ENCODE measurements at places on chromosomes 11 and 22.

DNA sequence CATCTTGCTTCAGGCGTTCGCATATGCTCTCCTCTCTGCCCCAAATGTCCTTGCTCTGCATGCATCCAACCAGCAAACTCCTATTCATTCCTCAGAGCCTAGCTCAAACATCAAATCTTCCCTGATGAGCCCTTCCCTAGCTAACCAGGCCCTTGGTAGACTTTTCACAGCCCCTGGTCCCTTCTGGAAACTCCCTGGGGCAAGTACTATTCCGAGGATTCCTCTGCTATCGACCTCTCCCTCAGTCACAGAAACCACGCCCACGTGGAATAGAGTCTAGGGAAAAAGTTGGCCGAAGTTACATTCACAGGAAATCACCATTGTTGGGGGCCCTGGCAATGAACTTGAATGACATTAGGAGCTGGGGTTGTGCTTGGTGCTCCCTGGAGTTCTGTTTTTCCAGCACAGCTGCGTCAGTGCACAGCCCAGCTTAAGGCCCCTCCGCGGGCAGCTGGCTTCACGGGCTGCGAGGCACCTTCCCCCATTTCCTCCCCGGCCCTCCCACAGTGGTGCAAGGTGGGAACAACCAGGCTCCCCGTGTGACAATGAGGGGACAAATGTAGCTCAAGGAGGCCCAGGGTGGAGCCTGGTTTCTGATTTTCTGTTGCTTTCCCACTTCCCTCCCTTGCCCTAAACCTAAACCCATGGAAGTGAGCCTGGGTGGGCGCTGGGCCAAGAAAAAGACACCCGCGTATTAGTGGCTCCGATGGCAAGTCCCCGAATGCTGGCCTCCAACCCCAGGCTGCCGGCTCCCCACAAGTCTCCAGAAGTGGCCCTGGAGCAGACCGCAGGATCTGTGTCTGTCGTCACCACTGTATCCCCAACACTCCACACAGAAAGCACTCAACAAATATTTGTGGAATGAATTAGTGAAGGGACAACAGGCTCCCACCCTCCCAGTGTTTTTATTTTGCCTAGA, 4.3 kb upstream of the ATP5MGL start:
- DNase-seq = no peak

- no peak for DNase-seq
These were observed 45.1 kb downstream of the TSPAN18 start for GRCh38 chr11:44771841-44772240.

GRCh38 chr22:32999039-32999815, 59.0 kb downstream of the SYN3 start:
- no peak for DNase-seq

GRCh38 chr11:8759634-8760033, 77.0 kb downstream of the RPL27A start:
- DNase-seq = no peak

DNA sequence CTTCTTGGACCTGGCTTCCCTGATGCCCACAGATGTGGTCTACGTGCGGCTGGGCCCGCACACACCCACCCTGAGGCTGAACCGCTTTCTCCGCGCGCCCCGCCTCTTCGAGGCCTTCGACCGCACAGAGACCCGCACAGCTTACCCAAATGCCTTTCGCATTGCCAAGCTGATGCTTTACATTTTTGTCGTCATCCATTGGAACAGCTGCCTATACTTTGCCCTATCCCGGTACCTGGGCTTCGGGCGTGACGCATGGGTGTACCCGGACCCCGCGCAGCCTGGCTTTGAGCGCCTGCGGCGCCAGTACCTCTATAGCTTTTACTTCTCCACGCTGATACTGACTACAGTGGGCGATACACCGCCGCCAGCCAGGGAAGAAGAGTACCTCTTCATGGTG, 1.2 kb downstream of the CNGA4 start:
- DNase-seq = no peak

- no peak for DNase-seq
These were observed 324.5 kb upstream of the PITPNB start for GRCh38 chr22:28243539-28243938.

GRCh38 chr11:95296621-95297025, 65.6 kb upstream of the SESN3 start:
- DNase-seq = no peak

- no peak for DNase-seq
These were observed 65.8 kb upstream of the TOP3B start for GRCh38 chr22:22048318-22048942.

DNA sequence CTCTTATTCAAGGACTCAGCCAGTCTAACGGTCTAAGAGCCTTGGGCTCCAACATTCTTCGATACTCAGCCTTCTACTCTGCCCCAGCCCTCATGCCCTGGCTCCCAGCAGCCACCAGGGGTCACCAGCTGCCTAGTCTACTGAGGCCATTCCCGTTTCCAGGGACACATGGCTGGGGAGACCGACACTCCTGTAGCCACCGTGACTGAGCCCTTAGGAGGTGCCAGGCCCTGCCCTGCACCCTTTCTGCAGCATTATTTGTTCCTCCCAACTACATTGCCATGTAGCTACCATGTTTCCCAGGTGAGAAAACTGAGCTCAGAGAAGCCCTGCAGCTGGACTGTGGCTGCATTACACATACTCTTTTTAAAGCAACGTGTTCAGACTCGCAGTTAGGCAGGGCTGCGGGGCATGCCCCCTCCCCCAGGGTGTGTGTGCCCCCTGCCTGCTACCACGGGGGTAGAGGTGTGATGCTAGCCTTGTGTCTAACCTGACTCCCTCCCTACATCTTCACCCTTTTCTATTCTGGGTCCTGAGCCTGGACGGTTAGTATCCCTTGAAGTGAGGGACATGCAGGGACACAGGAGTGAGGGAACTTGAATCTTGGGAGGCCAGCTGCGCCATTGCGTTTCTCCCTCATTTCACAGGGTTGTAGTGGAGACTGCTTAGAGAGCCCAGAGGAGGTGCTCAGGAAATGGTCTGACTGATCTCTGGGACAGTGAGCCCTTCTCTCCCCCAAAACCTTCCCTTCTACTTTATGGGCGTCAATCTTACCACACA, 17.5 kb downstream of the ATG16L2 start:
- DNase-seq = no peak

GRCh38 chr11:102386136-102386734, 39.2 kb downstream of the BIRC2 start:
- DNase-seq = no peak

GRCh38 chr11:117870103-117870952, 6.1 kb downstream of the FXYD6 start:
- DNase-seq = no peak

DNA sequence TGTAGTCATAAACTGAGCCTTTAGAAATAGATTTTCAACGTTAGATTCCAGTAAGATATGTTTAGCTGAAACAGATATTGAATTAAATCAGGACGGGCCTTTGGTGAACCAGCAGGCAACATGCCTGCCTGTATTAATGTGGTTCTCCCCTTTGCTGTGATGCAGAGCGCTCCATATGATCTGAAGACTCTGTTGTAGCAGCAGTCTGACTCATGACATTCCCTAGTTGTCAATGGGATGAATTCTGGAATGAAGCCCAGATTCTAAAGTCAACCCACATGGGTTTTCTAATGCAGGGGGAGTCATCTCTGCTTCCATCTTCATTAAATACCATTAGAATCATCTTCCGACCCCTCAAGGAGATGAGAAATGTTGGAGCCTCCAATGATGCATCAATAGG, 864.5 kb downstream of the NTM start:
- no peak for DNase-seq

DNA sequence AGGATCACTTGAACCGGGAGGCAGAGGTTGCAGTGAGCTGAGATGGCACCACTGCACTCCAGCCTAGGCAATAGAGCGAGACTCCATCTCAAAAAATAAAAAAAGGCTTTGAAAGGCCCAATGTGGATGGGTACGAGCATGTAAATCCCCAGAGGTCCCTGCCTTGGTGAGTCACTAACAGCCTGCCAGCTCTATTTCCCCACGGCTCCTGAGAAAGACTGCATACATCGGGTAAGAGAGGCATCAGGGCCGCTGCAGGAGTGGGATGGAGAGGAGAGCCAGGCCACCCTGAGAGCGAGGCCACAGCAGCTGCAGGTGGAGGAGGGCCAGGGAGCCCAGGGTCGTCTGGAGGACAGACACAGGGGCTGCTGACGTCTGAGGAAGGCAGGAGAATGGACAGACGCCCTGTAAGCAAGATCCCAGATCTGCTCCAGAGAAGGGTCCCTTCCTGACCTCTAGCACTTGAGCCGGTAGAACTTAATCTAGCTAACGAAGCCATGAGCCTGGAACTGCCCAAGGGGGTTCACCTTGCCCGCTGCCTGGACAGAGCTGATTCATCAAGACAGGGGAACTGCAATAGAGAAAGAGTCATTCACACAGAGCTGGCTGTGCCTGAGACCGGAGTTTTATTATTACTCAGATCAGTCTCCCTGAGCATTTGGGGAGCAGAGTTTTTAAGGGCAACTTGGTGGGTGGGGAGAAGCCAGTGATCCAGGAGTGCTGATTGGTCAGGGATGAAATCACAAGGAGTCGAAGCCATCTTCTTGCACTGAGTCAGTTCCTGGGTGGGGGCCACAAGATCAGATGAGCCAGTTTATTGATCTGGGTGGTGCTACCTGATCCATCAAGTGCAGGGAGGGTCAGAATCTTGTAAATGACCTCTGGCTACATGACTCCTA, 5.1 kb upstream of the KRTAP5-9 start:
- no peak for DNase-seq

DNA sequence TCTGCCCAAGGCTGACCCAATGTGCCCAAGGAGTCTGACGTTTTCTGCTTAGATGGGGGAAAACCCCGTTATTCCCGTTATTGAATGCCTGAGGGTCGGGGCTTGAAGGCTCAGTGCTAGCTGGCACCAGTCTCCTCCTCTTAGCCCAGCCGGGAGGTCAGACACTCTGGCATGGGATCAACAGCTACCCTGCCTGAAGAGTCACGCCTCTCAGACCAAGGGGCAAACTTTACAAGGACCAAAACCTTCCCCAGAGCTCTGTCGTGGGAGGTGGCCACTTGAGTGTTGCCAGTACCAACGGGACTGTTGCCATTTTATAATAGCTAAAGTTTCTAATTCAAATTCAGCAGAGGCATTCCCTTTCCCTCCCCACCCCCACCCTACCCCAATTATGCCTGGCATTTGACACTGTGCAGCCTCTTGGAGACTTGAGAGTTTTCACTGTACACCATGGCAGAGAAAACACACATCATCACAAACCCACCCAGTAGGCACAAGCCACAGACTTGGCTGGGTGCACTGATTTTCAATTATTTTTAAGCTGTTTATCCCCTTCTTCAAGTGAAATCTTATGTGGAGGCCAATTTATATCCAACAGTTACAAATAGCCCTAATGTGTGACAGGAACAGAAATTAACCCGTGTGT, 137.5 kb upstream of the SYT13 start:
- DNase-seq = no peak

DNA sequence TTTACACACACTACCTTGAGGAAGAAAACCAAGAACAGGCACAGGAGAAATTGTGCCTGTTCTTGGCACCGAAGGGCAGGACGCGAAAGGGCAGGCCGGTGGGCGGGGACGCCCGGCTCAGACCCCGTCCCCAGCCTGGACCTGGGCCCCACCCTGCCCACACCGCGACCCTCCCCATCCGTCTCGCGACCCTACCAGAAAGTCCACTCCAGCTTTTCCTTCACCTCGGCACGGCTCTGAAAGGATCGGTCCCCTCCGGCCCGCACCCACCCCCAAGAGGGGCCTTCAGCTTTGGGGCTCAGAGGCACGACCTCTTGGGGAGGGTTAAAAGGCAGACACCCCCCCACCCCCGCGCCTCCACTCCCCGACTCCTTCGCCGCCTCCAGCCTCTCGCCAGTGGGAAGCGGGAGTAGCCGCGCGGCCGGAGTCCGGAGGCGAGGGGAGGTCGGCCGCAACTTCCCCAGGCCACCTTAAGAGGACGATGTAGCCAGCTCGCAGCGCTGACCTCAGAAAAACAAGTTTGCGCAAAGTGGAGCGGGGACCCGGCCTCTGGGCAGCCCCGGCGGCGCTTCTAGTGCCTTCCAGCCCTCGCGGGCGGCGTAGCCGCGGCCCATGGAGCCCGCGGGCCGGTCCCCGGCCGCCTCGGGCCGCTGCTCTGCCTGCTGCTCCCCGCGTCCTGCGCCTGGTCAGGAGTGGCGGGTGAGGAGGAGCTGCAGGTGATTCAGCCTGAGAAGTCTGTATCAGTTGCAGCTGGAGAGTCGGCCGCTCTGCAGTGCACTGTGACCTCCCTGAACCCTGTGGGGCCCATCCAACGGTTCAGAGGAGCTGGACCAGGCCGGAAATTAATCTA, 4.4 kb downstream of the SEC14L6 start:
- no peak for DNase-seq

- DNase-seq = peak; percentile 46
These were observed 1.4 kb upstream of the CPT1A start for GRCh38 chr11:68843052-68843561.

GRCh38 chr11:65420979-65421793, 1.4 kb upstream of the NEAT1 start:
- peak; percentile 84 for DNase-seq

DNA sequence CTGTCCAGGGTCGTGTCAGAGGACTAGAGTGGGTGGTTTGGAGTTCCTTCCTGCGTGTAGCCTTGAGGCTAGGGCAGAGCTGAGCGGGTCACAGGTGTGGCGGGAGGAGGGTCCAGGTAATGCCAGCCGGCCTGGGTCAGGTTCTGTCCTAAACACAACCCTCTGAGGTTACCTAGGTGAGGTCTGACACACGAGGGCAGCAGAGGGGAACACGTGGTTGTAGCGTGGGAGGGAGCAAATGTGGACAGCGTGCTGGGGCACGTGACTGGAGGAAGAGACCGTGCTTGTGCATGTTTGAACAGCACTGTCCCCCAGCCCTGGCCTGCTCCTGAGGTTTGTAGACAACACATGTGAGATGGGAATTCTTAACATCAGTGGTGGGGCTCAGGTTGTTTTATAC, 13.1 kb downstream of the MOV10L1 start:
- DNase-seq = no peak

GRCh38 chr11:40328890-40329614, 1130.4 kb downstream of the LRRC4C start:
- no peak for DNase-seq

- DNase-seq = no peak
These were observed 14.1 kb downstream of the AASDHPPT start for GRCh38 chr11:106091480-106092123.

- DNase-seq = no peak
These were observed 846.4 kb downstream of the DLG2 start for GRCh38 chr11:84780689-84781293.

- no peak for DNase-seq
These were observed 163.8 kb downstream of the CHST1 start for GRCh38 chr11:45501392-45502225.

DNA sequence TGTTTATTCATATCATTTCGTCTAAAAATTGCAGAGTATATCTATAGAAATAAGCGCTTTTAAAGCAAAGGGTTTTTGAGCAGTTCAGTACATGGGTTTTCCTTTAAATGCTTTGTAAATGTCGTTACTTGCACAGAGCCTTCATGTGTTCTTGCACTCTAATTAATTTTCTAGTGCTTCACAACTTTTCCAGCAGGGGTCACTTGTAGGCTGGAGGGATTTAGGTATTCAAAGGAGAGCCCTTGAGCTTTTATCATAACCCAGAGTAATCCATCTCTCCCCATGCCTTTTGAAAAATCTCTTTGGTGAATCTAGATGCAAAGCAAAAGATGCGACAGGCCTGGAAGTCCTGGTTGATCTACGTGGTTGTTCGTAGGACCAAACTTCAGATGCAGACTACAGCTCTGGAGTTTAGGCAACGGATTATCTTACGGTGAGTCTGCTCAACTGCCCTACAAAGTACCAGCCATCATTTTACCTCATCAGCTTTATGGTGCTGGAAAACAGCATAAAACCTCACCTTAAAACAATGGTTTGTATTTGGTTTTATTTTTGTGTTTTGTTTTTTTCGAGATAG, 60.4 kb downstream of the SFI1 start:
- no peak for DNase-seq

Data from activated T-cell treated with anti-CD3 and anti-CD28 coated beads for 24 hours (primary cell).